ENCODE measurements at places on chromosomes 7 and 10.

GRCh38 chr7:29139796-29140195 is 6.5 kb downstream of the CPVL start:
- DNase-seq = no peak

GRCh38 chr10:5040010-5040673 is 36.5 kb upstream of the AKR1C2 start:
- DNase-seq = no peak

- no peak for DNase-seq
Observed at GRCh38 chr7:53002389-53002788, 33.0 kb upstream of the POM121L12 start.

DNA sequence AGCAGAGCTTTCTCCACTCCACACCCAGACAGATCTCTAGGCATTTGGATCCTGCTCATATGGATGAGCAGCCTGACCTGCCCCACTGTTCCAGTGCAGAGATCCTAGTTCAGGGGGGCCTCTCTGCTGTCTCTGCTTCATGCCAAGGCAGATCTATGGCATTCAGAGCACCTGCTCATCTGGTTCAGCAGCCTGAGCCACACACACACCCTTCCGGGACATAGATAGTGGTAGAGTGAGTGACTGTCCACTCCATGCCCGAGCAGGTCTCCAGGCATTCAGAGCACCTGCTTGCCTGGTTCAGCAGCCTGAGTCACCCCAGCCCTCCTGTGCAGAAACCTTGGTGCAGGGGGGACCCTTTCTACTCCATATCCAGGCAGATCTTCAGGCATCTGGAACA is 54.3 kb upstream of the ZNF800 start:
- DNase-seq = no peak

Data from activated CD4-positive, alpha-beta memory T cell treated with anti-CD3 and anti-CD28 coated beads for 36 hours (primary cell).